Uterus (tissue), 4 donors: ENCODE measurements at places on chromosomes 5 and 9. TPM values are rescaled to one million over a fixed set of nuclear protein-coding genes. Genes with fewer than 3 reads are reported as not detected.

- no peak for DNase-seq
These were observed 110.5 kb downstream of the PHF2 start for GRCh38 chr9:93686880-93687236.

ANKRD34B gene
- total RNA-seq: not detected

SLCO6A1 gene
- not detected for total RNA-seq

DNA sequence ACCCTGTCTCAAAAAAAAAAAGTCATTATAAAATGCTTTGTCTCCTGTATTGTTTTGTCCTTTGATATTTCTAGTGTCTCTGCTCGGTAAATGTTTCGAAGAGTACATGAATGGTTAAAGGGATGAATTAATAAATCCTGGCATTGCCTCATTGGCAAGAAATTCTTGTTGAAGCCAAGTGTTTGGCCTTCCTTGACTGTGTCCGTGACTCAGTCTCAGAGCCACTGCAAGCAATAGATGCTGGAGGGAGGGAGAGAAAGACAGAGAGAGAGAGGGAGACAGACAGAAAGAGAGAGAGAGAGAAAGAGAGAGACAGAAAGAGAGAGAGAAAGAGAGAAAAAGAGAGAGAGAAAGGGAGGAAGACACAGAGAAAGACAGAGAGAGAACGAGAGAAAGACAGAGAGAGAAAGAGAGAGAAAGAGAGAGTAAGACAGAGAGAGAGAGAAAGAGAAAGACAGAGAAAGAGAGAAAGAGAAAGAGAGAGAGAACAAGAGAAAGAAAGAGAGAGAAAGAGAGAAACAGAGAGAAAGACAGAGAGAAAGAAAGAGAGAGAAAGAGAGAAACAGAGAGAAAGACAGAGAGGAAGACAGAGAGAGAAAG is 72.5 kb upstream of the RXRA start:
- DNase-seq: no peak

FAM221B gene
- total RNA-seq: not detected

DNA sequence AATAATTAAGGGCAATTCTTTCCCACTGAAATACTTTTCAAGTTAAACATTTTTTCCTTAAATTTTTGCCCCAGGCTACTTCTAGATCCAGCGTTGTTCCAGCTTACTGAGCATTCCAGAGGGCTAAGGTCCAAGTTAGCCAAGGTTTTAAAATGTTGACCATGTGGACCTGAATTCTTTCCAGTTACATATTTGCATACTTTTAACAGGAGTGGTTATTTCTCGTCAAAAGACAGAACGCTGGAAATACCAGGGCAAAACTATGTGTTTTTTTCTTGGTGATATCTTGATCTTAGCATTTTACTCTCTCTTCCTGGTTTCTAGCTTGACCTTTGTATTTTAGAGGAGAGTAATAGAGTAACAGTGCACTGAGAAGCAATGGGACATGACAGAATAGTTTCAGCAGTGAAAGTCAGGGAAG is 32.8 kb downstream of the TMC1 start:
- DNase-seq: no peak

SLC6A19 gene
- total RNA-seq: not detected

- no peak for DNase-seq
These were observed at the start of gene PPP1R2B for GRCh38 chr5:156850206-156850751. Gene PPP1R2B, plus strand, starts transcription at chr5:156850295. Its CDS starts 268 bp downstream, at chr5:156850563.

DNA sequence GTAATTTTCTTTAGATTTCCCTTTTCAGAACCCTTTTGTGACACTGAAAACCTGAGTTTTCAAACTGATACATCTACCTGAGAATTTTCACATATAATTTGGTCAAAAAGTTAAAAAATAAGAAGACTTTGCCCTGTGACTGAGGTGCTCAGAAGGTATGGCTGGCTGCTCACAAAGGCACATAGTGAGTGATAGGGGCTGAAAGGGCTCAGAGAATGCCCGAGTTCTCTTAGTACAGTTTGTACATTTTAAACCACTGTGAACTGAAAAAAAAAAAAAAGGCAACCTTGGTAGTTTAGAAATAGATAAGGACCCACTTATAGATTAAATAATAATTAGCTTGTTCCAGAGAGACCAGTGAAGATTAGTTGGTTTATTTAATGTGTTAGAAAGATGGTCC is 18.1 kb upstream of the PSAT1 start:
- DNase-seq: no peak

- no peak for DNase-seq
These were observed 474.4 kb downstream of the TLE1 start for GRCh38 chr9:81214975-81215374.

GRCh38 chr9:84460695-84461094 is 120.1 kb upstream of the SLC28A3 start:
- DNase-seq: no peak

ABO gene
- 6.1 TPM for total RNA-seq

SPAG8 gene
- 4.0 TPM for total RNA-seq

IL31RA gene
- not detected for total RNA-seq

DNA sequence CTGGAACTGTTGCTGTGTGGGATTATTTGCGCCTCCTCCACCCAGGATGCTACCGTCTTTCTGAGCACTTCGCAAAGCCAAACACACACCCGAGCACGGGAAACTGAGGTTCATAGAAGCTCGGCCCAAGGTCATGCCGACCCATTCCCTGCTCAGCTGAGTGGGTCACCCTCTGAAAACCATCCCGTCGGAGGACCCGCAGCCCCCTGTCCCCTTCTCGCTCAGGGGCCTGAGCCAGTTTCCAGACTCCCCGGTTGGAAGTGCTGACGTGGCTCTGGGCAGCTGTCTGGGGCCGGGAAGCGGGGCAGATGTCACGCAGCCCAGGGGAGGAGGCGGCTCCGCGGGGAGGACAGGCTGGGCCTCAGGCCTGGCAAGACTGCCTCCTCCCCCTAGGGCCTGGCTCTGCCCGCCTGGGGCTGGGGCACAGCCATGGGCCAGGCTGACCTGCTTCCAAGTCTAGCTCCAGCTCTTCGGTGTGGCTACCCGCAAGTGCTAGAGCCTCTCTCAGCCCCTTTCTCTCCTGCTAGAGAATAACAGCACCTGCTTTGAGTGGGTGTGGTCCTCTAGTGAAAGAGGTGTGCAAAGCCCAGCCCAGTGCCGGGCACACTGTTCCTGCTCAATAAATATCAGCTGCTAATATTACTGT is 9.9 kb upstream of the CXXC5 start:
- DNase-seq: peak; percentile 73

DNA sequence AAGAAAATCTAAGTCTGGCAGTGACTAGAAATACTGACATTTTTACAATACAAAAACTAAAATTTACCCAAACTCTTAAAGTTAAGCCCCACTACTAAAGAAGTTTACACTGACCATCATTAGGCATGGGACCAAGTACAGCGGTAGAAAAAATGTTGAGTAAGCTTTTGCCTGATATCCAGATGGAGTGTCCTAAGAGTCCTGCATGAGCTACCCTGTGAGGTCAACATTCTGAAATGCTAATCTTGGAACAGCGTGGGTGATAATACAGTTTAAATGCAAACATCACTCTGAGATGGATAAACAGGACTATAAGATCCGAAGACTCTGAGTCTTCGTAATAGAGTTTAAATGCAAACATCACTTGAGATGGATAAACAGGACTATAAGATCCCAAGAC is 189.7 kb downstream of the DCP2 start:
- DNase-seq: no peak

CCNO gene
- total RNA-seq: 0.48 TPM

- no peak for DNase-seq
These were observed 63.3 kb downstream of the ADAMTS16 start for GRCh38 chr5:5203451-5203850.

PAX5 gene
- total RNA-seq: 0.55 TPM

DNA sequence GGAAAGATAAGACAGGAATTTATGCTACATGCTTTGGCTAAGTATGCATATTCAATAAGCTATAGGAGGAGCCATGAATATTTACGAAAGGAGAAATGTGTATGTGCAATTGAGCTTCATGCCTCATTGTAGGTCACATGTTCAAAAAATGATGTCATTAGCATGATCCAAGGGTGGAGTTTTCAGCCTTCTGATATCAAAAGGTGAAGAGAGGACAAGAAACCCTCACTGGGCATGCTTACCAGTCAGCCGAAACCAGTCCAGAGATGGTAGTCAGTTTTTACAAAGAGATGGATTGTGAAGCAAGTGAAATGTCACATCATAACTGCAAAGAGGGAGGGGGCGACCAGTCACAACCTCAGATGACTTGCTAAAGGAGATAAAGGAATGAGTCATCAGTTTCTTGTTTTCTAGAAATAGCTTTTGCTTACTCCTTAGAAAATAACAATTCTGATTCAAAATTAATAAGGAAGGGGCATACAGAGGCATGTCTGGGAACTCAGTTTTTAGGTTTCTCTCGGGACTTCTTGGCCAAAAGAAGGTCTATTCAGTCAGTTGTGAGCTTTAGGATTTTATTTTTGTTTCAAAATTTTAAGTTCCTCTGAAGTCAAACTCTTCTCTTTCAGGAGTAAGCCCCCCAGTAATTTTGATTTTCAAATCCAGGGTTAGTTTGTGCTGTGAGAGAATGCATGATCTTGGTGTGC is 1067.8 kb upstream of the EDIL3 start:
- no peak for DNase-seq

DNA sequence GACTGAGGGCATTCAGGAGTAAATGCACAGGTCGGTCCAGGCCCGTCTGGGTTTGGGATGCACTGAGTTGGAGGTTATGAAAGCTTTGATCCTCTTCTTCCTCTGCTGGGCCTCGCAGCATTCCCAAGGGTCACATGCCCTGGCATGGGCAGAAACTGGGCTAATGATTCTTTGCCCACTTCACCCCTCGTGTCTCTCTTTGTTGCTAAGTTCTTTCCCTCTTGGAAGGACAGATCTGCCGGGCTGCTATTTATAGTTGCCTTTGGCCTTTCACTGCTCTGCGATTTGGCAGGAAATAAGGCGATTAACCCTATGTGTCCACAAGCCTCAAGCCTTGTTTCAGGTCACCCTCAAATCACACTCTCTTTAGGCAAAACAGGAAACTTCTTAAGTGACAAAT is 66.9 kb downstream of the ENTREP1 start:
- DNase-seq: no peak

- no peak for DNase-seq
These were observed 92.6 kb downstream of the CWC27 start for GRCh38 chr5:64861281-64861680.

ELAVL2 gene
- 0.15 TPM for total RNA-seq

DNA sequence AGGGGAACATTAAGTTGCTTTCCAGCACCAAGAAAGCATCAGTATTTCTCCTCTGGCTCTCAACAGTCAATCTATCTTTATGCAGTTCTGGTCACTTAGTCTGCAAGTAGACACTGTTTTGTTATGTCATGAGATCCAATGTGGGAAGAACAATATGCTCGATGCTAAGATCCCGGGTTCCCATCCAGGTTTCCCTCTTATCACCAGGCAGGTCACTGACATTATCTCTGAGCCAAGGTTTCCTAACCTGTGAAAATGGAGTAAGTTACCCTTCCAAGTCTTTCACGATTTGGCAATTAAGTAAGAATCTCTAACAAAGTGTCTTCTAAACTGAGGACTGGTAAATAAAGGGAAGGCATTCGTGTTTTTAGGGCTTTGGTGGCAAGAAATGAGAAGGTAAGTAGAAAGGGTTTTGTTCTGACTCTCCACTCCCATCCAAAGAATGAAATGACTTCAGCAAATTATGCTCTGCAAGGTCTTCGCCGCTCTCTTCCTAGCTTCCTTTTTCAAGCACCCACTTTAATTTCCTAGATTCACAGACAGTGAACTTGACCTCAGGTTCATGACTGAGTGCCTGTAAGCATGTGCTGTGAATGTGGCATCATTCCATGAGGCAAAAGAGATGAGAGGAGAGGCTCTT is 86.4 kb downstream of the DCP2 start:
- no peak for DNase-seq

- DNase-seq: peak; percentile 42
These were observed 36.4 kb upstream of the ADAMTSL1 start for GRCh38 chr9:18437315-18438201.

SLC36A2 gene
- total RNA-seq: not detected

MARCHF11 gene
- total RNA-seq: not detected

DNA sequence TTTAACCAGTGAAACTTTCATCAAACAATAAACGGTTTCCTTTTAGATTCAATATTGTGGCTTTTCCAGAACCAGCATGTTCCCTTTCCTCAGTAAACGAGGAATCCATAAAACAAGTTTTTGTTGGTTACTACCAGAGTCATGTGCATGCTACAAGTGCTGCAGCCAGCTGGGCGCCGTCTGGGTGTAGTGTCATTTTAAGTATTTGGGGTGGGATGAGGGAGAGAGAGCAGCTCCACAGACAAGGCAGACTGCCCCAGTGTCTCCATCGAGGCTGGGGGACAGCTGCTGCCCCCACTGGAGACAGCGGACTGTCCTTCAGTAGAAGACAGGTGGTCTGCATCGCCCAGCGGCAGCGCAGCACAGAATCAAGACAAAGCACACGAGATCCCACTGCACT is 17.3 kb downstream of the ARPC5L start:
- no peak for DNase-seq

DNA sequence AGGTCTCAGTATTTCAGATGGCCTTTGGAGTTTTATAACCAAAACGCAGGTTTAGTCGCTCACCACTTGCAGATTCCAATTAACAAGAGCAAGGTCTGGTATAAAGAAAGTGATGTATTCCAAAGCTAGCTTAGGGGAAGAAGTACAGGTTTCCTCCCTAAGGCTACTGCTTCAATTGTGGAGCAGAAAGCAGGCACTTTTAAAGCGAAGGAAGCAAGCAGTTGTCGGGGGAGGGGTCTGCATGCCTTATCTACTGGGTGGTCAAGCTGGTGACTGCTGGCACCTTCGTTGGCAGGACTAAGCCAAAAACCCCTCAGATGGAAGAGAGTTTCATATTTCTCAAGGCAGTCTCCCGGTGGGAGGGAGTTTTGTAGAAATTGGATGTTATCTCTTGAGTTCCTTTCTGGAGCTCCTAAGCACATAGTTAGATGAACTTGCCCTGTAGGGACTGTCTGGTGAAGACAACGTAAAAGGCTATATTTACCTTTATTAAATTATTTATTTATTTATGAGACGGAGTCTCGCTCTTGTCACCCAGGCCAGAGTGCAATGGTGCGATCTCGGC is 1.6 kb upstream of the TMEM245 start:
- no peak for DNase-seq

DNA sequence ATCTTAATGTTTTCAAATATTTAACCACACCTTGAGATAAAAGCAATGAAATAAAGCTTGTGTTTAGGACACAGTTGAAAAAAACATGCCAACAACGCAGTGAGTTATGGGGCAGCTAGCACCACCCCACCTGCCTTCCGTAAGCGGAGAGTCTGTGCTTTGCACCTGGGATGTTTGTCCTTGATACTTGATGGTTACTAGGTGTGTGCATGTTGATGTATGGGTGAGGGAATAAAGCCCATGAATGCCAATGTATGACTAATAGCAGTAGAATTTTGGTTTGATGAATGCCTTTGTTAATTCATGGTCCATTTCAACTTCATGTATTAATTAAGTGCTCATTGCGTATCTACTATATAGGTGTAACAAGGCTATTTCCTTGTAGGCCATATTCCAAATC is 74.0 kb downstream of the PCSK5 start:
- no peak for DNase-seq

GRCh38 chr5:173669483-173669882 is 53.0 kb upstream of the BOD1 start:
- DNase-seq: no peak
